ENCODE measurements at places on chromosomes 6 and 20. TPM values are rescaled to one million over a fixed set of nuclear protein-coding genes. Genes with fewer than 3 reads are reported as not detected.
A peak's percentile ranks its signal among the peaks of the same experiment; 100 is the strongest.

DNA sequence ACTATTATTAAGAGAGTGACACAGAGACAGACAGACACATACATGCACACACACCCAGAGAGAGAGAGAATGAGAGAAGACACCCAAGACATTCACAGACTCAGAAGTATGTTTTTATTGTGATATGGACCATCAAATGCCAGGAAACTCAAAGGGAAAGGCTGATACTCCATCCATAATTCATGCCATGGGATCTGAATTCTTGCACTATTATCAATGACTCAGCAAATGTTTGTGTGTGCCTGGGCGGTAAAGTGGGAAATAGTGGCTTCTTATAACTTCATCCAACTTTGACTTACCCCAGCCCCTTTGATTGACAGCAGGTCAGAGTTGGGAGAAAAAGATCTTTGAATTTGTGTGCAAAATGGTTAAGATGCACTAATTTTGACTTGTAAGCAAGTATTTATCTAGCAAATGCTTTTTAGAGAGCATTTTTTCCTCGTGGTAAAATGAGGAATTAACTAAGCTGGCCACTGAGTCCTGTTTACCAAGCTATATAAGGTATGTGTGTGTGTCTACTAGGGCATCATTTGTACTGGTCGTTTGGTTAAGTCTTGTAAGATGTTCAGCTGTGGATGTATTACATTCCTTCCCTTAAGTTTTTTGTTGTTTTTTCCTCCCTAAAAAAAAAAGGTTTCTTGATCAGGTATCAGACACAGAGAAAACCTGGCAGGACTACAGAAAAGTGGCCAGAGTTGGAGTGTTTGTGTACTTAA lies 3.0 kb upstream of the CCN2 start:
- DNase-seq = no peak

GRCh38 chr6:141140905-141141304 lies 991.8 kb upstream of the GJE1 start:
- no peak for DNase-seq

DNA sequence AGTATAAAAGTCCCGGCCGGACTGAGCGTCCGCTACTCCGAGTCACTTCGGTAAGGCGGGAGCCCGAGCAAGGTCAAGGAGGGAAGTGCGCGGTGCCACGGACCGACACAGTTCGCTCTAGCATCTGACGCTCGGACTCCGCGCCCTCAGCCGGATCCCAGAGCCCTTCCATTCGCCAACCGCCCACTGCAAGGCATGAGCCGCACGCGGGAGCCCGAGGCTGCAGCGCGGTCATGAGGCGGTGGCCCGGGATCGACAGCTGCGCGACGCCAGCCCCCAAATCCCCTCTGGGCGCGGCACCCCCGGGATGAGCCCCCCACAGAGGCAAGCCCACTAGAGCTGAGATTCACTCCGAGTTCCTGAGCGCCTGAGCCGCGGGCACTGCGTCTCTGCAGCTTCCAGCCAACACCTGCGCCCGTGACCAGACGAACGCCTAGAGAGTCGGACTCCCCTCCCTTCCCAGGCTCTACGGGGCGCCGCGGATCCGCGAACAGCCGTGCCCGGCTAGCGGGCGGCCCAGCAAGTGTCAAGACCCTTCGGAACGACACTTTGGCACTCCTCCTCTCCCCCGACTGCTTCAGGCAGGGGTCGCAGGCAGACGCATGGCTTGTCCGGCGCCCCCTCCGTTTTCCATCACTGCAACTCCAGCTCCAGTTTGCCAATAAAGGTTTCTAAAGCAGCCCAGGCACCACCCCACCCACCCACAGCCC lies 725 bp upstream of the ISM1 start:
- DNase-seq = peak; percentile 71

GRCh38 chr20:21393166-21393565 lies 4.2 kb downstream of the NKX2-4 start:
- DNase-seq = no peak

DNA sequence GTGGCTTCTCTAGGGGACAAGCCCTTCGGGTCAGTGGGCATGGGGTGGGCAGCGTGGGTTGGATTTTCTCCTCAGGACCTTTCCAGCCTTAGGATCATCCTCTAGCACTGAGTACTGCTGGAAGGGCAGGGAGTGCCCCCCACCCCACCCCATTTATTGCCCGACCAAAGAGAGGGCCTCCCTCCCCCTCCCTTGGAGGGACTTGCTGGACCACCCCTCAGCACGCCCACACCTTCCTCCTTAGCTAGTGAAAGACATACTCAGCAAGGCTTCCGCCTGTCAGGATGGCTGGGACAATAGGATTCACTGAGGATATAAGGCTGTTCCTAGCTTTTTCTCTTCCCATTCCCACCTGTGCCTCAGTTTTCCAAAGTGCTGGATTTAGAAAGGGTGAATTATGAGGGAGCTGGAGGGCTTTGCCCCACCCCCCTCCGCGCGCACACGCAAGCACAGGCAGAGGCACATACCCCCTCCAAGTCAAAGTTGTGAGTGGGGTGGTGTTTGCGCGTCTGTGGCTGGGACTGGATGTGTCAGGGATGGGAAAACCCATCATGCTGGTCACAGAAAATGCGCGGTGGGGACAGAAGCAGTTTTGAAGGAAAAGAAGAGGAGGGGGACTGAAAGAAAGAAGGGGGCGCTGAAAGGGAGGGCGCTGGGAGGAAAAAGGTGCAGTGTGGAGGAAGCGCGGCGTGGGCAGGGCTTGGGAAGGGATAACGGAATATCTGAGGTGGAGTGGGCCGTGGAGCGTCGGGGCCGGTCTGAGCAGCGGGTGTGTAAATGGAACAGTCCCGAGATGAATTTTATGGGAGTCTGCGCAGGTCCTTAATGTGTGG lies 693 bp upstream of the SLC29A1 start:
- no peak for DNase-seq

DNA sequence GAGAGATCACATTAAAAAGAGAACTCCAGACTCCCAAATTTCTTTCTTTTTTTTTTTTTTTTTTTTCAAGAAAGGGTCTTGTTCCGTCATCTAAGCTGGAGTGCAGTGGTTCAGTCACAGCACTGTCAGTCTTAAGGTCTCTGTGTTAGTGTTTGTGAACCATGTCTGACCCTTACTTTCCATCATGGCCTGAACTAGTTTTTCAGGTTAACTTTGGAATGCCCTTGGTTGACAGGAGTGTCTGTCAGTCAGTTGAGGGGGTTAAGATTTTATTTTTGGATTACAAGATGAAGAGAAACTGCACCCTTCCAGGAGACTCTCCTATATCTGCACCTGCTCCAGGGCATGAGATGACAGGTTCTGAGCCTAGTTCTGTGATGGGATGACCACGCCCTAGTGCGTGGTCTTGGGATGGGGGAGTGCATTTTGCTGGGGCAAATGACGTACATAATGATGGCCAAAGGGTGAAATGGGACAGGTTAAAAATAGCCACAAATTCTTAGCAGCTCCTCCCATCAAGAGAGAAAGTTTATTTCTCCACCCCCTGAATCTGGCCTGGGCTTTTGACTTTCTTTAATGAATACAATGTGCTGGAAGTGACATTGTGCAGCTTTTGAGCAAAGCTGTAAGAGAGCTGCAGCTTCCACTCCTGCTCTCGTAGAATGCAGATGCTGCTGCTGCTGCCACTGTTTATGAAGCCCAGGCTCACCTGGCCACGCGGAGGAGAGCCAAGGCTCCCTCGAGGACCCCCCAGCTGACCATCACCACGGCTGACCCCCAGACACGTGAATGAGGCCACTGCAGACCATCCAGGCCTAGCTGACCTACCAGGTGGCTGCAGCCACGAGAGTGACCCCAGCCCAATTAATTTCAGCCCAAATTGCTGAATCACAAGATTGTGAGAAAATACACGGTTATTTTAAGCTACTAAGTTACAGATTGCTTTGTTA lies 29.7 kb upstream of the FAM50B start:
- no peak for DNase-seq

DNA sequence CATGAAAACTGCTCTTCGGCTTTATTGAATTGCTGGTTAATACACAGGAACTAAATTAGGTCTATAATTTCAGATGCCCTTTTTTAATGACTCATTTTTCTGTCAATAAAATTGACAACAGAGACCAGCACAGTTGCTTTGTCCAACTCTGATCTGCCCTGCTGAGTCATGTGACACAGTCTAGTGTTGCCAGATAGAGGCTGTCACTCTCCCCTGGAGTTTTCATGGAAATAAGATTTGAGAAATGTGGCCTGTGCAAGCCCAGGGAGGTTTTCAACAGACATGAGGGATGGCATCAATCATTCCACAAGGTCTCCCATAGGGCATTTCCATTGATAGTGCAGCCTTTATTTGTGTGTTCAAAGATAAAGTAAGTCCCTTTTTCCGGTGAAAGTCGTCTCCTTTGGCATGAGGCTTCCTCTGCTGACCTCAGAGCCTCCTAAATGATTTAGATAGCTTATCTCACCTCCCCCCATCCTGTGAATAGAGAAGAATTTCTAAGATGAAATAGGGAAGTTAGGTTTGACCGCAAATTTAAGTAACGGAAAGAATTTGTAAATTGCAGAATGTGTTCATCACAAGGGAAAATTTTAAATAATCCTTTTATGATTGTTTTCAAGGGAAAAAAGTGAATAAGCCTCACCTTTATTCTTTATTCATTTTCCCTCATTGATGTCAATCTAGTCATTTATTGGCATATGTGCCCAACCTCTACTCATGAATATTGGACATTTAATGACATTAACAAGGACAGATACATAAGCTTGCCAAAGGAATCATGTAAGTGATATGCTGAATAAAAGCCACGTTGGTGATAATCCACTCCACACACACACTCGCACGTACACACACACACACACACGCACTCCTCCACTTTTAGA lies 277.7 kb downstream of the ADGB start:
- DNase-seq = no peak

DNA sequence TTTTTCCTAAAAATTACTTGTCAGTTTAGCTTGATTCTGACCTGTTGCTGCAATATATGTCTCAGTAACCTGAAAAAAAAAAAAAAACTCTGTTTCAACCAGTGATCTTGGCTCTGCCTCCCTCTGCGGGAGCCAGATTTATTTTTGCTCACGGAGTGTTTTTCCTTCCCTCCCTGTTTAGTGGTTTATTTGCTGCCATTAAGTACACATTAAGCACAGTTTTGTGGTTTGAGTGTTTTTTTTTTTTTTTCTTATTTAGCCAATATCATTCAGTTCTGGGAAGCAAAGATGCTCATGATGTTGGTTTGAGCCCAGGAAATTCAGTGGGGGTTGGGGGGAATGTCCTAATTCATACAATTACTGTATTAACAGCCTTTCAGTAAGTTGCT lies 110.1 kb upstream of the GPR6 start:
- DNase-seq = no peak

DNA sequence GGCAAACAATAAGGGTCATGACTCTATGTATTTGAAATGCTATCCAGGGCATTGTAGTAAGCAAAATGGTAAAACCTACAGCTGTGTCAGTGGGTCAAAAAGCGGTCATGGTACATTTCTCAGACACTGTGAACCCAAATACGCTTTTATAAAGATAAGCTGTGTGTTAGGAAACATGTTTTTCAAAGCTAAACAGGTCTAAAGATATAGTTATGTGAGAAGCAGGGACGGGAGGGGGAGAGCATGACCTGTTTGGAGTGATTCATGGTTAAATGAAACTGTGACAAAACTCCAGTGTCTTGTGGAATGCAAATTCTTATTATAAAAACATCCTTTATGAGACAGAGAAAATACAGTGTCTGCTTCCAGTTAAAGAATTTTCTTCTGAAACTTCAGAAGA lies 205.4 kb upstream of the BMP2 start:
- no peak for DNase-seq

- no peak for DNase-seq
Observed at GRCh38 chr6:53768636-53769035, 26.2 kb upstream of the LRRC1 start.

GRCh38 chr6:111113336-111114086 lies 26.2 kb downstream of the SLC16A10 start:
- DNase-seq = no peak

GRCh38 chr6:161918628-161919205 lies 644.9 kb upstream of the AGPAT4 start:
- no peak for DNase-seq

DNA sequence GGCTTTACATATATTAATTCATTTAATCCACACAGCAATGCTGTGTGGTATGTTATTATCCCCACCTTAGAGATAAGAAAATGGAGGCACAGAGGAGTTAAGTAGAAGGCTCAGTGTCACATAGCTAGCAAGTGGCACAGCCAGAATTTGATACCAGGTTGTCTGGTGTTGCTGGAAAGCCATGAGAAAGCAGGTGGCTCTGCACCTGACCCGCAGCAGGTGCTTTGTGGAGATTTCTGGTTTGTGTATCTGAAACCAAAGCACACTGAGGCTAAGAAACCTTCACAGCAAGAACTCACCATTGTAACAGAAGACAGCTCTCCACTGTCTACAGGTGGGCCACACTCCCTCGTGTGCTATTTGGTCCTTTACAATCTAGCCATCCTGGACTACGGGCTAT lies 7.5 kb downstream of the ELMO2 start:
- DNase-seq = no peak

BCL2L1 gene
- 117 TPM for total RNA-seq

MOCS1 gene
- 103 TPM for total RNA-seq

OR2B6 gene
- not detected for total RNA-seq

PPP1R3G gene
- total RNA-seq = 2.1 TPM

Data from tibial nerve (tissue), 4 donors.